ENCODE measurements at places on chromosomes 16 and 17. TPM values are rescaled to one million over a fixed set of nuclear protein-coding genes. Genes with fewer than 3 reads are reported as not detected.

DNA sequence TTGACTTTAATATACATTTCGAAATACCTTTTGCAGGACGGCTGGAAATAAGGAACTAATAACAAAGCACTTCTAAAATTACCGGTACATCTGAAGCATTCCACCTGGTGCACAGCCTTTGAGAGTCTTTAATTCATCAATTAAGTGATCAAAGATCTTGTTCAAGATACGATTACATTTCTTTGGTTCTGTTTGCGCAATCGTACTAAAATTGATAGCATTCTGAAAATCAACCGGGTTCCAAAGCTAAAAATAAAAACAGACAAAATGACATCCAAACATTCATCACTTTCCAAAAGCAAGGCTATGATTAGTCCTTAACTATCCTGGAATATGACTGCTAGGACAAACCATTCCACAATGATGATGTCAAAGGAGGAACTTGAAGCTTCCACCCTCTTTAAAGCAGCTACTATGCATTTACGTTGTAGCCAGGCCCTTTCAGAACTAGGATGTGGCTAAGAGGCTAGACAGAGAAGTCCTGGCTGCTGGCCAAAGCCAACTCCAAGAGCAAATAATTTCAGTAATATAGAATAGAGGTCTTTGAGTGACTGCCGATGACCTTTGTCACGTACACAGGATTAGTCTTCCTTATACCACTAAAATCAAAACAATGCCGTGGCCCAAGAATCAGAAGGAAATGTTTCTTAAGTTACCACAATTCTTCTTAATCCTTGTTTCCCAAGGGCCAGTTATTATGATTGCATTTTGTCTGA lies 299.8 kb upstream of the PSMD7 start:
- no peak for DNase-seq

- peak; percentile 43 for DNase-seq
These were observed 4.9 kb downstream of the IQCK start for GRCh38 chr16:19722981-19723380.

The CACNG5 gene
- not detected for total RNA-seq

DNA sequence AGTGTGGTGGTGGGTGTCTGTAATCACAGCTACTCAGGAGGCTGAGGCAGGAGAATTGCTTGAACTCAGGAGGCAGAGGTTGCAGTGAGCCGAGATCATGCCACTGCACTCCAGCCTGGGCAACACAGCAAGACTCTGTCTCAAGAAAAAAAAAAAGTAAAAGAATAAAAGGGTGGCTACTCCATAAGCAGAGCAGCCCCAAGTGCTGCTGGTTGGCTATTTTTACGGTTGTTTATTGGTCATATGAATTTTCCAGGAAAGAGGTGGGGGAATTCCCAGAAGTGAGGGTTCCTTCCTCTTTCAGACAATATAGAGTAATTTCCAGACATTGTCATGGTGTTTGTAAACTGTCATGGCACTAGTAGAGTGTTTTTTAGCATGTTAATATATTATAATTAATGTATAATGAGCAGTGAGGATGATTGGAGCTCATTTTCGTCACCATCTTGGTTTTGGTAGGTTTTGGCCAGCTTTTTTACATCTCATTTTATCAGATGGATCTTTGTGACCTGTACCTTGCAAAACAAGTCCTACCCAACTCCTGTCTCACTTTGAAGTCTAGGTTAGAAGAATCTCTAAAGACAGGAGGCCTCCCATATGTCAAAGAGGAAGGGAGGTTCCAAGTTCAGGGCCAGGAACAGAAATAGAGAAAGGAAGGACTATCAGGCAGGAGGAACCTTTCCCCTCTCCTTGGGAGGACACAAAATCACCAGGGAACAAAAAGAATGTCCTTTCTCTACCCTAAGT lies 39.1 kb downstream of the HOXB1 start:
- no peak for DNase-seq

The SHBG gene
- not detected for total RNA-seq

The ABCA6 gene
- total RNA-seq: 16.3 TPM

GRCh38 chr16:53372992-53373871 lies 61.0 kb upstream of the RBL2 start:
- DNase-seq: no peak
